Hematopoietic multipotent progenitor cell (in vitro differentiated cells): ENCODE measurements at places on chromosomes 11 and 22. TPM values are rescaled to one million over a fixed set of nuclear protein-coding genes. Genes with fewer than 3 reads are reported as not detected.

Gene C22orf42
- not detected for total RNA-seq

DNA sequence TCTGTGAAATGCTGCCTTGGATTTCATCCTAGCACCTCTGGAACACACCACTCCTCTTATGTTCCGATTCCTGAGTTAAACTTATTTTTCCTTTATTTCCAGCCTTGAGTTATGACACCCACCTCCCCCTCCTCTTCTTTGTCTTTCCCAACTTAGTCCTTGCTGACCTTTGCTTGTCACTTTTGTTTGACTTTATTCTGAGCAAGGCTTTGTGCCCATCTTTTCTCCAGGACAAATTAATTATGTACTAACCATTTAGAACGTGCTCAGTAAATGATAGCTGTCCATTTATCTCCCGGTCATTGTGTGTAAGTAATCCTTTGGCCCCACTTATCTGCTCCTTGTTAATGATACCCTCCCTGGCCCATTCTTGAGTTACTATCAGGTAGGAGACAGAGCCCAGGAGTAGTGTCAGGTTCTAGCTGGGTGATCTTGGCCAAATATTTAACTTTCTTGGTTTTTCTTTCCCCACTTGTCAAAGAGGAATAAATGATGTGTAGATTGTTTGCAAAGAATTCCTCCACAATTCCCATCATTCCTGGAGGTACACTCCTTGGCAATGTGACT lies 44.2 kb downstream of the EXPH5 start:
- no peak for DNase-seq

DNA sequence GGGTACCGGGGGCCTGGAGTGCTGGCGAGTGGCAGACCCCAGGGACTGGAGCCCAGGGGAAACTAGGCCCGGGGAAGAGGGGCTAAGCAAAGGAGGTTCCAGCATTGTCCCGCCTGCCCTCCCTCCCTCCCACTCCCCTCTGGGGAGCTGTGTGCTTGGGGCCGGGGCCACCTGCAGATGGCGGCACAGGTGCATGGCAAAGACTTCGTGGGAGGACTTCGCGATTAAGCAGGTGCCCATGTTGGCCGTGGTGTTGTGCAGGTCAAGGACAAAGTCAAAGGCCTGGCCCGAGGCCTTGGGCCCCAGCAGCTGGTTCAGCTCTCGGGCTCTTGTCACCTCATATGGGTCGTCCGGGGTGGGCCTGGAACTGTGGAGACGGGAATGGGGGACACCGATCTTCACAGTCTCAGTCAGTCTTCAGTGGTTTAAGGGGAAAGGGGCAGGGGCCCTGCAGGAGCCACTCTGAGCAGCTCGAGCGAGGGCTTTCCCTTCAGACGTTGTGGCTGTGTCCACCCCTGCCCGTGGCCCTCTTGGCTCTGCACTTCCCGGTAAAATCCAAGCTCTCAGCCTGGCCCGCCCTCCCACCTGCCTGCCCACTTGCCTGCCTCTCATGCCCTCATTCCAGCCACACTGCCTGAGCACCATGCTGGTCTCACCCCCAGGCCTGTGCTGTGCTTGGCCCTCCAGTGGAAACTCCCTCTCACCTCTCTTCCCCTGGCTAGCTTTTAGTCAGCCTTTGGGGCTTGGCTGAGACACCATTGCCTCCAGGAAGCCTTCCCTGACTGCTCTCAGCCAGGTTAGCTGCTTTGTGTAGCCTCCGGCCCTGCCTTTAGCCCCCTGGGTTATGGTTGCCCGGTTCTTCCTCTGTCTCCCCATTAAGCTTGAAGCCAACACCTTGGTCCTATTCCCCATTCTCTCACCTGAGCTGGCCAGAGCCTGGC lies 4.7 kb downstream of the ACY3 start:
- DNase-seq: no peak

Gene SLC22A6
- not detected for total RNA-seq

GRCh38 chr11:75189911-75190310 lies 39.0 kb downstream of the SLCO2B1 start:
- no peak for DNase-seq

Gene SLC22A8
- not detected for total RNA-seq

Gene PATE1
- not detected for total RNA-seq

DNA sequence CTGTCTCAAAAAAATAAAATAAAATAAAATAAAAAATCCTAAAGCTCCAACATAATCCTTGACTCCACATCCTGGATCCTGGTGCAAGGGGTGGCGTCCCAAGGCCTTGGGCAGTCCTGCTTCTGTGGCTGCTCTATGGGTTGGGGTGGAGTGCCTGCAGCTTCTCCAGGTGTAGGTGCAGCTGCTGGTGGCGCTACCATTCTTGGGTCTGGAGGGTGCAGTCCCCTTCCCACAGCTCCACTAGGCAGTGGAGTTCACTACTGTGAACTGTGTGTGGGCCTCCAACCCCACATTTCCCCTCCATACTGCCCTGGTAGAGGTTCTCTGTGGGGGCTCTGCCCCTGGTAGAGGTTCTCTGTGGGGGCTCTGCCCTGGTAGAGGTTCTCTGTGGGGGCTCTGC lies 6.9 kb upstream of the TBC1D22A start:
- no peak for DNase-seq

GRCh38 chr11:123590296-123590912 lies 64.0 kb downstream of the SCN3B start:
- DNase-seq: no peak

Gene SCN4B
- total RNA-seq: not detected

DNA sequence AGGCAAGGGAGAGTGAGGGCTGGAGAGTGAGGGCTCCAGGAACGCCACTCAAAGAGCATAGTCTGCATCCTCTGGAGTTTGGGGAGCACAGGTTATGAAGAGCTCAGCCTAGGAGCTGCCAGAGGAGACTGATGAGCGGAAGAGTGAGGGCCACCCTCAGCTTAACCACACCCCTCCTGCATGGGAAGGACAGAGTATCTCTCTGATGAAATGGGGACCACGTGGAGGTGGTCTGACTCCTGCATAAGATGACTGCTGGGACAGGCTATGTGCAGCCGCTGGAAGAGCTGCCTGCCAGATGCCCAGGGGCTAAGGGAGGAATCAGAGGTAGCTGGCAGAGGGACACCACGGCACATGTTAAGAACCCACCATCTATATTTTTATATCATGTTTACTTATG lies 162.9 kb upstream of the POU2AF2 start:
- DNase-seq: no peak

- DNase-seq: no peak
Measured at GRCh38 chr11:86056351-86056854, 12.5 kb downstream of the PICALM start.

- no peak for DNase-seq
Measured at GRCh38 chr11:44537679-44538078, 27.8 kb upstream of the CD82 start.

Gene KCNE3
- total RNA-seq: 8.1 TPM
